ENCODE measurements at places on chromosomes 12 and 14.

DNA sequence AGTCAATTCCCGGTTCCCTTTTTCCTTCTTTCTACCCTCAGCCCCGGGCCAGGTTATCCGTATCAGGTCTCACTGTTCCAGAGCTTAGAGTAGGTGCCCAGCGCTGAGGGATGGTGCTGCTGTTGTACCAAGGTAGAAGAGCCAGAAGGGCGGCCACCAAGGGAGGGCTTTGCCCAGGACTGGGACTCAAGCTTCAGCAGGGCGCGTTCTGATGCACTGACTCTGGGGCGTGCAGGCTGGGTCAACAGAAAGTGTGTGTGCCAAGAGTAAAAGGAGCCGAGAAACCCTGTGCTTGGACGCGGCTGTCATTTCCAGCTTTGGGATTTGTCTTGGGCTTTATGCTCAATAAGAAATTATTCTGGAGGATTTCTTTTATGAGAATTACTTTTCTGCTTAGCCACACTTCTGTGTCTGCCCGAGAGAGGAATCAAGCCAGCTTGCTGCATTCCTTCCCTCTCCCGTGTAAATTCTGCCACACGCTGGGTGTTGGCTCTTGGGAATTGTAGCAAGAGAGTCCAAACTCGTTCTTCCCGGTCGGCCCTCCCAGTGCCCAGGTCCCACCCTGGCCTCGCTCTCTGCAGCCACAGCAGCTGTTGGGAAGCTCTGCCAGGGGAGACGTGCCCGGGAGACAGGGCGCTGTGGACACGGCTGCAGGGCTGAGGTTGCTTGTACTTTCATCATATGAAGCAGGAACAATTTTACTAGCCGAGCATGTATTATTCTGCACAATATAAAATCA is 98.0 kb downstream of the FBXL14 start:
- DNase-seq, result no peak

DNA sequence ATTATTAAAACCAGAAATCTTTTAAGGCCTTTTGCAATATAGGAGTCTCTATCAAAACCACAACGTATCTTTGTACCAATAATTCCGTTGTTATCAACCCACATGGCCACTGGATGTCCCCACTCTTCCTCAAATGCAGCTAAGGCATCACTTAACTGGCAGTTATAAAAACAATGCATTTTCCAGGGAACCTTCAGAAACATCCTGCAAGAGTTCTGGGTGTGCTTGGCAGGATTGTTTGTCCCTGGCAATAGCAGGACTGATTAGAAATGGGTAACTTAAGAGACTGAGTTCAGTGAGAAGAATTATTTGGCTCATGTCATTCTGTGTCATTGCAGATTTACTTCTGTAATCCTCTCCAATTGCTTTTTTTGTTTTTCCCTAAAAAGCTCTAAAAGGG is 112.0 kb downstream of the SLC15A5 start:
- no peak for DNase-seq

- DNase-seq, result no peak
Measured at GRCh38 chr12:121648458-121649028, 20.9 kb downstream of the MORN3 start.

GRCh38 chr14:66503532-66503931 is 4.4 kb upstream of the GPHN start:
- no peak for DNase-seq

DNA sequence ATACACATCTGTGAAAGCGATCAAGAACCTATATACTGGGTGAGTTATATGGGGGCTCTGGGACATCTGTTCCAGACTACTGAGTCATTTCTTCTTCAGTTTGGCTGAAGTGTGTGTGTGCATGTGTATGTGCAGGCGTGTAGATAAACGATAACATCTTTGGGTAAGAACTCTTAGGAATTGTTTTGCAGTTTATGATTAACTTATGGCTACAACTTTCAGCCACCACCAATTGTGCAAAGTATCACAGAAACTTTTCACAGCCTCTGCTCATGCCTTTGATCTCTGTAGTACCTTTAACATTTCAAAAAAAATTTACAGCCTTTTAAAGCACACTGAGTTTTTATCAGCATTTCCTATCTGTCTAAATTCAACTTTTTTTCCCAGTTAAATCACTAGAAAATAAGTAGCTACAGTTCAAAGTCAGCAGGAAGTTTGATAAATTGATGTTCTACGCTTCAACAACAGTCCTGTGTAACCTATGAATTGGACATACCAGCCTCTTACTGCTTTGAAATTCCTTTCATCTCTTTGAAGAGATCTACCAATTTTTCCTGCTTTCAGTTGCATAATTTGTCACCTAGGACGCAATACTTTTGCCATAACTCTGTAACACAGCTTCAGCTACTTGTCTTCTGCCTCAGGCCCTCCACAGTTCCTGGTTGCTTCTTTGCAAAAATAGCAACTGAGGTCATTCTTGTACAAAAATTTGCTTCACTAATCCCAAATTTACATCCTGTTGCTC is 43.0 kb downstream of the PPM1H start:
- no peak for DNase-seq

DNA sequence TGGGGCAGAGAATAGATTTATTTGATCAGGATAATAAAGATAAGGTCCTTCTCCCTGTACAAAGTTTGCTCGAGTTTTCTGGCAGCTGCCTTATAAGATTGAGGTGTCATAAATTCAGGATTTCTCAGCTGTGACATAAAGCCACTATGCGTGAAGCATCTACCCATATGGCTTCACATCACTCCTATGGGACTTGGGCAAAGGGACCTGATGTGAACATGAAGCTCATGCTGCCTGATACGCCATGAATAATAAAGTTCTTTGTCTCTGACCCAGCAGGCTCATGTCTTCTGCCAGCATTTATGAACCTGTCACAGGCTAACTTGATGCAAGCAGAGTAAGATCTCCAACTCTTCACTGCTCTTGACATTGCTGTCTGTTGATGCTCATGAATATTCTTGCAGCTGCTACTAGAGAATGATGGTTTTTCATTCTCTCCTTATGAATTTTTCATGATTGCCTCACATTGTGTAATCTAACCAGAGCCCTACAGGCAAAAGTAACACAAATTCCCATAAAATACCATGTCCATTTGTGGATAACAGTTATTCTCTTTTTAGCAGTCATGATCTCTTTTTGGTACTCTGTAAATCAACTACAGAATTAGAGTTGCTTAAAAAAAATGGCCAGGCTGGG is 49.0 kb upstream of the CPNE8 start:
- no peak for DNase-seq

- DNase-seq, result no peak
Measured at GRCh38 chr14:100868621-100869370, 34.7 kb downstream of the RTL1 start.

GRCh38 chr12:116597886-116598285 is 38.7 kb downstream of the MAP1LC3B2 start:
- no peak for DNase-seq

DNA sequence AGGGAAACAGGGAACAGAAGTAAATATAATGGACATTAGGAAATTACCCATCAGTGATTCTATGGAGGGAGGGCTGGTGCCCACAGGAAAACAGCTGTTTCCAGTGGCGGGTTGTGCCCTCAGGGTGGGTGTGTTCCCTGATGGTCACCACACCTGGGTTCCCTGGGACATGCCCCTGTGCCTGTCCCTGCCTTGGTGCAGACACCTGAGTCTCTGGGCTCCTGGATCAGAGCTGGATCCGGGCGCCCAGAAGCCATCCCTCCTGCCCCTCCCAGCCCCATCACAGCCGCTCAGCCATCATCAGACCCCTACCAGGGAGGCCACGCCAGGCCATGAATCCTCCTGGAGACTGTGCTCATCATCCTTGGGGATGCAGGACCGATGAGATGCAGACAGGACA is 307.2 kb upstream of the SFSWAP start:
- no peak for DNase-seq

GRCh38 chr12:101891462-101891971 is 14.1 kb downstream of the DRAM1 start:
- no peak for DNase-seq

DNA sequence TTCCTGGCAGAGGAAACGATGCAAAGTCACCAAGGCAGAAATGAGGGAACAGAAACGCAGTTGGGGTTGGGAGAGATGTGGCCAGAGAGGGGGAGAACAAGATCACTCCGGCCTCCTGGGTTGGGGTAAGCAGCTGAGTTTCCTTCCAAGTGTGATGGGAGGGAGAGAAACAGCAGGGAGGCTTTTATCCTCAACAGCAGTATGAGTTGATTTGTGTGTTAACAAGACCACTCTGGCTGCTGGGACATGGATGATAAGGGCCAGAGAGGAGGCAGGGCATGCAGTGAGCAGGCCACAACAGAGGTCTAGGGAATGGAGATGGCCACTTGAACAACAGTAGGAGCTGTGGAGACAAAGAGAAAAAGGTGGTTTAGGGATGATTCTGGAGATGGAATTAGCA is 66.8 kb downstream of the GLRX5 start:
- no peak for DNase-seq

DNA sequence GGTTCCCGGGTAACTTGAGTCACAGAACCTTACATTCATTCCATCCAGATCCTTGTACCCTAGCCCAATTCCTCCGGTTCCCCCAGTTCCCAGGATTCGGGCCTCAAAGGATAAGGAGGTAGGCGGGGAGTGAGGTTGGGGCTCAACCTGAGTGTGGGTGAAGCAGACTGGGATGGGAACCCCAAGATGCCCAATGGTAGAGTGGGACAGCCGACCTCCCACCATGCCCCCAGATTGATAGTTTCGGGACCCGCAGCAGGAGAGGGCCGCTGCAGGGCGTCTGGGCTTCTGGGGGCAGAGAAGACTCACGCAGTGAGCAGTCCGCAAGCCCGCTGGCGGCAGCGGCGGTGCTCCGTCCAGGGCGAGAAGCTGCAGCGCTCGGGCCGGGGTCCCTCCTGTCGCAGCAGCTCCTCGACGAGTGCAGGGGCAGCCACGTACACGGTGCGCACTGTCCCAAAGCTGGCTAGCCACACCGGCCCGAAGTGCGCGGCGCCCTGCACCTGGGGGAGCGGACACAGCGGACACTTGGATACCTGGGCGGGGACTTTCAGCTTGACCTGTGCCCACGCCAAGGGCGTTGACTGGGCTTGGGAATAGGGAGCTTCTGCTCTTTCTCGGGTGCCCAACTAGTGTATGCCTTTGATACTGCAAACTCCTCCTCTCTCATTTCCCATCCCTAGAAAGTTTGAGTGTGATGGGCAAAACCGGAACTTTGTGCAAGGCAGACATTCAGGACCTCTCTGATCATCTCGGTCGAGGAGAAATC is 997 bp downstream of the CYP27B1 start:
- DNase-seq, result no peak

GRCh38 chr12:66319266-66319954 is 17.1 kb downstream of the HELB start:
- no peak for DNase-seq

DNA sequence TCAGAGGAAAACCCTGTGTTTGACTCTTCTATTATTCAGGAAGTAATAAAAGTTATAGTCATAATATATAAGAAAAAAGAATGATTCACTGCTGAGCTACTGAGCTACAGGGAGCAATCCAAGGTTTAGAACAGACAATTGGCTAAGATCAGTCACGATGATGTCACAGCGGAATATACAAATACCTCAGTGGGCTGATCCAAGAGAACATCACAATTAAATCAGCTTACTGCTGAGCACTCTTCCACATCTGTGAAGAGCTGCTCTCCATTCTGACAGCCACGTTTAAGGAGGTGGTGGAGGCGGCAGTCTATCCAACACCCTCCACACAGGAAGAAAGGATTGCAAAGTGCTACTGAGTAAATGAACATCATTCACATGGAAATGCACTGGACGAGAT is 271.0 kb downstream of the APAF1 start:
- no peak for DNase-seq

- DNase-seq, result no peak
Measured at GRCh38 chr12:106914796-106915634, 40.7 kb upstream of the TMEM263 start.

DNA sequence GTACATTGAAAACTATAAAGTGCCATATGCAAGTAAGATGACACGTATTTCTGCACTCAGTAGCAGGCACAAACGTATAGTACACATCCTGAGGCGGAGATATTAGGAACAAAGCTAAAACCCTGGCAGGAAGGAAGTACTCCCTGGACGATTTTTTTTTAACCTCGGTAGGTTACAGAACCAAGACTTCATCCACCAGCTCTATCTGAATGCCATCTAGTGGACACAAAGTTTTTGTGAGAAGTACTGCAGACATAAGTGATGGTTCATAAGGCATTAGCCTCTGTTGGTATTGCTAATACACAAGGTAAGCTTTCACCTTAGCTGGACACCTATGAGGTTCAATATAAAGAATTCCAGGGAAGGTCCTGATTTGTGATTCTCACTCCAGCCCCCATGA is 83.0 kb upstream of the CCDC196 start:
- peak; percentile 37 for DNase-seq

DNA sequence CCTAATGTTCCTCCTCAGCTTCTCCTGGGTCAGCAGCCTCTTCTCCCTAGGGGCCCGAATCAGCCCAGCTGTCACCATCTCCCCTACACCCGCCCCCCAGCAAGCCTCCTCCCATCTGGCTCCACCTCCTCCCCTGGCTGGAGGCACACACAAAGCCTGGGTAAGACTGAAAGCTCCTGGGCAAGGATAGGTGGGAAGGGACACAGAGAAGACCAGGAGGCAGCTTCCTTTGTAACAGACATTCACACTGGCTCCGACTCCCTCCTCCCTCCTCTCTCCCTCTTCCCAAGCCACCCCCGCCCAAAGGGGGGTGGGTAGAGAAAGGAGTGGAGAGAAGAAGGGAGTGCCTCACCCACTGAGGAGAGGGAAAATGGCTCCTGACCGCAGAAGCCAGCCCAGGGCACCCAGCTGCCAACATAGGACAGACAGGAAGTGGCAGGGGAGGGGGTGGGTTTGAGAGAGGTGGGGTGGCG is 4.0 kb downstream of the CHD4 start:
- DNase-seq, result no peak

DNA sequence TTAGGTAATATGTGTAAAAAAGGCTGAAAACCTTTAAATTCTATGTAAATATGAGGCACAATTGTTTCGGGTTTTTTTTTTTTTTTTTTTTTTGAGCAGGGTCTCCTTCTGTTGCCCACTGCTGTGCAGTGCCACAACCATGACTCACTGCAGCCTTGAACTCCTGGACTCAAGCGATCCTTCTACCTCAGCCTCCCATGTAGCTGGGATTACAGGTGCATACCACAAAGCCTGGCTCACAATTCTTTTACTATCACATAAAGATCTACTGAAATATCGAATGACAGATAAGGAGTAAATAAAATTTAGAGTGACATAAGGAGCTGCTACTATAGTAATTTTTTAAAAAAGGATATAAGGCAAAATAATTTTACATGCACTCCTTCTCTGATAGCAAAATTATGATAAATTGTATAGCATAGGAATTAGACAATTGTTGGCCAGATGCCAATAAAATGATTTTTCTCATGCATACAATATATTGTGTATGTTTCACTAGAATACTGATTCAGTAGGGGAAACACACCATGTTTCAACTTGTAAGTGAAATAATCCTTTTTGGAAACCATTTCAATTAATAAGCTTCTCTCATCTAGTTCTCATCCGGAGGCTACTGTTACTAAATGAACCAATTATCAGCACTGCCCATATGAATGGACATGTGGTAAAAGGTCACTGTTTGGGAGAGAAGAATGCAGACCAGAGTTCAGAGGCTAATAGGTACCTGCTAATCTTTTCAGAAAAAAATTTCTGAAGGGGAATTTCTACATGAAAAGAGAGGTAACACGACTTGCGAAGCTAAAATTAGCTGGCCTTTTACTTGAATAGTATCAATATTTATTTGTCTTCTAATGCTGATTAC is 108.4 kb downstream of the PPP1R12A start:
- no peak for DNase-seq

All from CMK (cell line).